ENCODE measurements at places on chromosomes 6 and 20.
A peak's percentile ranks its signal among the peaks of the same experiment; 100 is the strongest.

DNA sequence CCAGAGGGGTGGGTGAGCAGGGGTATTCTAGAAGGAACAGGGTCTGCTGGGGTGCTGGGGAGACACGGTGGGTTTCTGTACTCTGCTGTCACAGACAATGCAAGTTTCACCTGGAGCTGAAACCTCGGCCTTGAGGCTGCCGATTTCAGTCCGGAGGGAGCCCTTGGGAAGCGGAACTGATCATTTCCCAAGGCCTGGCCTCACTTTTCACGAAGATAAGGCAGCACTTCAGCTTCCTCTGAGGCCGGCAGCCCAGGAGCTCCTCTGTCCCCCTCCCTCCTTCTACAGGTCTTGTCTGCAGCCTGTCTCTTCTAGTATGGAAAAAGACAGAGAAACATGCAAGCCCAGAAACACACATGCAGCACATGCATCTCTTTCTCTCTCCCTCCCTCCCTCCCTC is 242.1 kb downstream of the CDC5L start:
- no peak for DNase-seq

- DNase-seq, result no peak
Observed at GRCh38 chr6:28371706-28372451, 22.1 kb downstream of the ZKSCAN3 start.

DNA sequence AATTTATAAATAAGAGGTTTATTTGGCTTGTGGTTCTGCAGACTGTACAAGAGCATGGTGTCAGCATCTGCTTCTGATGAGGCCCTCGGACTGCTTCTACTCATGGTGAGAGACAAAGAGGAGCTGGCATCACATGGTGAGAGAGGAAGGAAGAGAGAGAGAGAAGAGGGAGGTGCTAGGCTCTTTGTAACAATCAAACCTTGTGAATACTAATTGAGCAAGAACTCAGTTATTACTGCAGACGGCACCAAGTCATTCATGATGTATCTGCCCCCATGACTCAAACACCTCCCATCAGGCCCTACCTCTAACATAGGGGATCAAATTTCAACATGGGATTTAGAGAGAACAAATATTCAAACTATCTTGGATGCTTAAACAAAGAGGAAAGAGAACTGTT is 6.3 kb upstream of the SIRPG start:
- DNase-seq, result no peak

GRCh38 chr6:3911614-3912336 is 62.6 kb downstream of the FAM50B start:
- peak; percentile 85 for DNase-seq

DNA sequence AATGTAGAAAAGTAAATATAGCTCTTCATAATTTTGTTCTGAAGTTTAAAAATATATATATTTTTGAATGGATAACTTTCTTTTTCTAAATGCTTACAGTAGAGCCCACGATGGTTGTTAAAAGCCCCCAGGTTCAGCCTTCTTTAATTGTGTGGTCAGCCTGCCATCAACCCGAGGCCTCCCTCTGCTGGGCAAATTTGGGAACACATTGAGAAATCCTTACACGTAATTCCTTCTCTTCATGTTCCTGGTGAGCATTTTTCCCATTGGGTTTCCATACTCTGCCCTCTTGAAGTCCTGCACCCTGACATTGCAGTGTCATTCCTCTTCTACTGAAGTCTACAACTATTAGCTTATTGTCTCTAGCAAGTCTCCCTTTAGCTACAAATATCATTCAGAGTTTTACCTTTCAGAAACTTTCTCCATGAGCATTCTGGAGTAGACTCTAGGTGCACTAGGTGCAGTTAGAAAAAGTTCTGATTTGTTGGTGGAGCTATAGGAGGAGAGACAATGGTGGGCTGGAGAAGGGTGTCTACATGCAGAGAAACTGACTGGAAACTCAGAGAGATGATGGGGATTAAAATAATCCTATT is 40.6 kb downstream of the TRIM38 start:
- DNase-seq, result peak; percentile 74

GRCh38 chr20:58693226-58694006 is 816 bp downstream of the NPEPL1 start:
- peak; percentile 60 for DNase-seq

- DNase-seq, result no peak
Observed at GRCh38 chr20:20457392-20458126, 89.7 kb downstream of the INSM1 start.

DNA sequence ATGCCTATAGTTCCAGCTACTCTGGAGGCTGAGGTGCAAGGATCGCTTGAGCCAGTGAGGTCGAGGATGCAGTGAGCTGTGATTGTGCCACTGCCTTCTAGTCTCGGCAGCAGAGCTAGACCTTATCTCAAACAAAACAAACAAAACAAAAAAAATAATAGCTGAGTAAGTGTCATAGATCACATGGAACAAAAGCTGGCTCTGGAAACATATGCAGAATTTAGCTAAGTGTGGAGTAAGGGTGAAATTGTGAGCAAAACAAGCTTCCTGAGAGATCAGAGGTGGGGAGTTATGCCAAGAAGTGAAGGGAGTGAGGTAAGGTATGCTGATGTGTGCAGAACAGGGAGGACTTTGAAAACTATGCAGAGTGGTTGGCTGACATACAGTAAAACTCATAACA is 18.7 kb downstream of the SGK1 start:
- DNase-seq, result no peak

GRCh38 chr20:5492937-5493336 is 176.2 kb upstream of the PROKR2 start:
- DNase-seq, result no peak

DNA sequence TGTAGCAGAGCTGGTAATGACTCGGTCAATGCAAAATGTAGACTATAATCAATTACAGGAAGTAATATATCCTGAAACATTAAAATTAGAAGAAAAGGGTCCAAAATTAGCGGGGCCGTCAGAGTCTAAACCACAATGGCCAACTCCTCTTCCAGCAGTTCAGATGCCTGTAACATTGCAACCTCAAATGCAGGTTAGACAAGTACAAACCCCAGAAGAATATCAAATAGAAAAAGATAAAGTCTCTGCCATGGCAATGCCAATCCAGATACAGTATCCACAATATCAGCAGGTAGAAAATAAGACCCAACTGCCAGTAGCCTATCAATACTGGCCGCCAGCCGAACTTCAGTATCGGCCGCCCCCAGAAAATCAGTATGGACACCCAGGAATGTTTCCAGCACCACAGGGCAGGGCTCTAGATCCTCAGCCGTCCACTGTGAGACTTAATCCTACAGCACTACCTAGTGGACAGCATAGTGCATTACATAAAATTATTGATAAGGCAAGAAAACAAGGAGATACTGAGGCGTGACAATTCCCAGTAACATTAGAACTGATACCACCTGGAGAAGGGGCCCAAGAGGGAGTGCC is 158.4 kb downstream of the GPX5 start:
- no peak for DNase-seq

DNA sequence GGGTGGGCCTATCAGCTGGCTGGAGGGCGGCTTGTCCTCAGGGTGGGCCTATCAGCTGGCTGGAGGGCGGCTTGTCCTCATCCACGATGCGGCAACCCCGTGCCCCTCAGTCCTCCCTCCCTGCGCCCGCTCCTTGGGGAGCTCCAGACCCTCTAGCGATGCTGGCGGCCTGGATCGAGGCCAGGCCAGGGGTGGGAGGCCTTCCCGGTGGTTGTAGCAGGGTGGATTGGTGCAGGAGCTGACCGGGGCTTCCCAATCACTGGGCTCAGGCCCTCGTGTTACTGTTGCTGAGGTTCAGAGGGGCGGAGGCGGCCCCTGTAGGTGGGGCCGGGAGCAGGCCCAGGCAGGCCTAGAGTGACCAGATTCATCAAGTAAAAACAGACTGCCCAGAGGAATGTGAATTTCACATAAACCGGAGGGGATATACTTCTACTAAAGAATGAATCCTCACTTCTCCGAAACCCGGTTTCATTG is 8.8 kb downstream of the SLC17A9 start:
- no peak for DNase-seq

DNA sequence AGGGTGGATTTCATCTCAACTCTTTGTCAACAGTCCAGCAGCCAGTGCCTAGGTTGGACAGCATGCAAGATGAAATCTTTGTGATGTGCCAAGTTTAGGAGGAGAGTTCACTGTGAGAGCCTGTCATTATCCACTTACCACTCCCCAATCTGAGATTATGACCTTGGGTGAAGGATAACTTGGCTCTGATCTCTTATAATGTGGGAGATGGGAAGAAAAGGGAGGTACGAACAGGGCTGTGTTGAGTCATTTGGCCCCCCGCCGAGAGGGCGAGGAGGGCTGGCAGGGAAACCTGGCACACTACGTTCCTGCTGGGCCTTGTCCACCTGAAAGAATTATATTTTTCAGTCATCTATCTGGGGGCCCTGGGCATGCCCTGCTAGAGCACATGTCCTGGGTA is 35.8 kb downstream of the LAMA4 start:
- no peak for DNase-seq

- no peak for DNase-seq
Observed at GRCh38 chr6:65229825-65230224, 477.2 kb downstream of the EYS start.

GRCh38 chr20:38604873-38605303 is 3.3 kb downstream of the ARHGAP40 start:
- DNase-seq, result no peak

- DNase-seq, result no peak
Observed at GRCh38 chr6:5707281-5708045, 299.3 kb downstream of the NRN1 start.

DNA sequence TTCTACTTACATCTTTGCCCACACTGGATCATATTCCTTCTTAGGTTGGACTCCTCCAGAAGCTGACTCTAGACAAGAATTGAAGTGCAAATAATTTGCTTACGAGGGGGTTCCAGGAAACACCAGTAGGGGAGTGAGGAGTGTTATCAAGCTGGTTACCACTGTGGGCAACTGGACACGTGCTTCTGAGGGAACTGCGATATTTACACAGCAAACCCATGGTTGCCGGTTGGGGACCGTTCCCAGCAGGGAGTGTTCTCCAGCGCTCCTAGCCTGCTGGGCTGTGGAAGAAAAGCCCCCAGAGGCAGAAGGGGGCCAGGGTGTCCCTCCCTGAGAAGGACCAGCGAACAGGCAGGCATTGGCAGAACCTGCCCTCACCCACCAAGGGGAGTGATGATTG is 21.7 kb downstream of the MDFI start:
- DNase-seq, result peak; percentile 20

DNA sequence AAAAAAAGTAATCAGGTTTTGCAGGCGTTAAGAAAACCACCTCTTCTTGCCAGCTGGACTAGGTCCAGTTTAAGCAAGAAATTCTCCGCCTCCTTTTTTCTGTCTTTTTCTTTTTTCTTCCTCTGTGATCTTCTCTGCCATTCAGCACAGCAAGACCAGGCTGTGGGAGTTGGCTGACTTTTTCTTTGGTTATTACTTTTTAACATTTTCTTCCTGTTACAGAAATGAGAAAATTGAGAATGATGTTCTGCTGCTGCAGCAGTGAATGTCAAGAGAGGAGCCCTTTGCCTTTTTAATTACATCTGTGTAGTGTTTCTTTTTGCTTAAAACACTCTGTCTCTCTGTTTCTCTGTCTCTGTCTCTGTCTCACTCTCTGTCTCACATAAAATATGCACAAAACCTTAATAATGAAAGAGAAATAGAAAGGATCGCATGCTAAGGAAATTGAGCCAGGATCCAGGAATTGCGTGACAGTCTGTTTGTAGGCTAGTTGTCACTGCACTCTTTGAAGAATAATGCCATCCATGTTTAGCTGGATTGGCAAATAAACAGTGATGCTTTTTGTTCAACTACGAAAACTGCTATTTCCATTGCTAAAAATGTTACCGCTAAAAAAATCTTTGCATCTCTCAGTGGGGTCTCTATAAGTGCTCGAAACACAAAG is 103.2 kb upstream of the SUPT3H start:
- DNase-seq, result no peak

- DNase-seq, result no peak
Observed at GRCh38 chr20:49009899-49010631, 36.0 kb upstream of the CSE1L start.

- no peak for DNase-seq
Observed at GRCh38 chr6:141610741-141611140, 522.0 kb upstream of the GJE1 start.

GRCh38 chr6:137254966-137255365 is 35.8 kb upstream of the IFNGR1 start:
- no peak for DNase-seq

- DNase-seq, result no peak
Observed at GRCh38 chr6:97765461-97765860, 482.4 kb upstream of the MMS22L start.

DNA sequence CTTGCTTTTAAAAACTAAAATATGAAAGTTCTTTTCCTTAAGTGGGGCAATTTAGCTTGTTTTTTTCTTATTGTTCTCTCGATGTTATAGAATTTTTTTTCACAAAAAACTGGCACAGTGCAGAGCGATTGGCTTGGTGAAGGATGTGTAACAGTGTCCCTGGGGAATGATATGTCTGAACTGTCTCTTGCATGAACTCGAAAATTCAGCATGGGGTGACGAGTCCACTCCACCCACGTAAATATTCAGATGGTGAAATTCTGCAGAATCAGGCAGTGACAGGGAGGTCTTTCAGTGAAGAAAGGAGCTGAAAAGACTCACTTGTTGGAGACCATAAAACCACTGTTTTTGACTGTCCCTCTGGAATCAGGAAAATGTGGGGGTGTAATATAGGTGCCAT is 505.3 kb downstream of the MMUT start:
- no peak for DNase-seq

DNA sequence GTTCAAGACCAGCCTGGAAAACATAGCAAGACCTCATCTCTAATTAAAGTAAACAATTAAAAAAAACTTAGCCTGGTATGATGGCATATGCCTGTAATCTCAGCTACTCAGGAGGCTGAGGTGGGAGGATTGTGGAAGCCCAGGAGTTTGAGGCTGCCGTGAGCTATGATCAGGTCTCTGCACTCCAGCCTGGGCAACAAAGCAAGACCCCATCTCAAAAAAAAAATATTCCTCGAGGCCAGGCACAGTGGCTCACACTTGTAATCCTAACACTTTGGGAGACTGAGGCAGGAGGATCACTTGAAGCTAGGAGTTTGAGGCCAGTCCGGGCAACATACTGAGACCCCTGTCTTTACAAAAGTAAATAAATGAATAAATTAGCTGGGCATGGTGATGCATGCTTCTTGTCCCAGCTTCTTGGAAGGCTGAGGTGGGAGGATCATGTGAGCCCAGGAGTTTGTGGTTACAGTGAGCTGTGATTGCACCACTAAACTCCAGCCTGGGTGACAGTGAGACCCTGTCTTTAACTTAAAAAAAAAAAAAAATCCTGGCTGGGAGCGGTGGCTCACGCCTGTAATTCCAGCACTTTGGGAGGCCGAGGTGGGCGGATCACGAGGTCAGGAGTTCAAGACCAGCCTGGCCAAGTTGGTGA is 9.3 kb upstream of the C2 start:
- DNase-seq, result no peak

GRCh38 chr6:46056906-46057529 is 41.4 kb upstream of the CLIC5 start:
- no peak for DNase-seq

All from right forelimb (tissue), 1 donor.